ENCODE measurements at places on chromosomes 12 and 14.

GRCh38 chr12:118103201-118103600 lies 610 bp downstream of the VSIG10 start:
- DNase-seq: no peak

GRCh38 chr12:56120158-56120846 lies 2.2 kb downstream of the ZC3H10 start:
- DNase-seq: no peak

- DNase-seq: no peak
Observed at GRCh38 chr12:115618105-115618504, 659.4 kb downstream of the MED13L start.

GRCh38 chr12:20547816-20548575 lies 147.1 kb upstream of the SLCO1C1 start:
- no peak for DNase-seq

- DNase-seq: no peak
Observed at GRCh38 chr14:23569443-23570151, 2.0 kb upstream of the AP1G2 start.

DNA sequence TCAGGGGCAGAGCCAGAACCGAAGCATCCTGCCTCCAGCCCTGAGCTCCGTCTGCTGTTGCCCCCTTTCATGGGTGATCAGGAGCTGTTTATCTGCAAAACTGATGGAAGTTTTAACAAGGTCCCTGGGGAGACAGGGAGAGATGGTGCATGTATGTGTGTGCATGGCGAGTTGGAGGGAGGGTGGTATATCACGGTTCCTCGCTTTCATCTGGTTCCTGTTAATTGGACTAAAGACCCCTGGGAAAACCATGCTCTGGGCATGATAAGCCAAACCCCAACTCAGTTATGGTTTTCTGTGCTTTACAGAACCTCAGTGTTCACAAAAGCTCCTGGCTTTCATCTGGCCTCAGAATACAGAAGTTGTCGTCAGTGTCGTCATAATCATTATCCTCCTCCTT lies 133.6 kb downstream of the KSR2 start:
- DNase-seq: no peak

- DNase-seq: no peak
Observed at GRCh38 chr14:71193663-71194062, 286.4 kb downstream of the PCNX1 start.

DNA sequence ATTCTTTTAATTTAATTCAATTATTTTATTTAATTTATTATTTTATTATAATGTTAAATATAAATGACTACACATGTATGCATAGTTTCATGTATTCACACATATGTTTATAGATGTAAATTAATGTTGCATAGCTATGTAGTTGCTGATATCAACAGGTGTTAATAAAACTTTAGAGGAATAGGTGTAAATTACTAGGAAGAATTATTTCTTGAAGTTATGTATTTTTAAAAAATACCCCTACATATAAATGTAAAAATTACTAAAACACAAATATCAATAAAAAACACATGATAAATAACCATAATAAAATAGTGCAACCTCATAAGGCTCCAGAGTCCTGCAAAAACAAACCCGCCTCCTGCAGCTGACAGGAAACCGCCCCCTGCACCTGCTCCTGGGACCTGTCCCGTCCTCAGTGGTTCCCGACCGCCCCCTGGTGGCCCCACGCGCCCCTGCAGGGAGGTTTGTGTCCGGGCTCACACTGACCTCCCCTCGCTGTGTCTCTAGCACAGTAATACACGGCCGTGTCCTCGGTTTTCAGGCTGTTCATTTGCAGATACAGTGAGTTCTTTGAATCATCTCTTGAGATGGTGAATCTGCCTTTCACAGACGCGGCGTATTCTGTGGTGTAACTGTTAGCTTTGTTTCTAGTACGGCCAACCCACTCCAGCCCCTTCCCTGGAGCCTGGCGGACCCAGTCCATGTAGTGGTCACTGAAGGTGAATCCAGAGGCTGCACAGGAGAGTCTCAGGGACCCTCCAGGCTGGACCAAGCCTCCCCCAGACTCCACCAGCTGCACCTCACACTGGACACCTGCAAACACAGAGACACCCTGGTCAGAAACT lies 1264.0 kb downstream of the TMEM121 start:
- no peak for DNase-seq

DNA sequence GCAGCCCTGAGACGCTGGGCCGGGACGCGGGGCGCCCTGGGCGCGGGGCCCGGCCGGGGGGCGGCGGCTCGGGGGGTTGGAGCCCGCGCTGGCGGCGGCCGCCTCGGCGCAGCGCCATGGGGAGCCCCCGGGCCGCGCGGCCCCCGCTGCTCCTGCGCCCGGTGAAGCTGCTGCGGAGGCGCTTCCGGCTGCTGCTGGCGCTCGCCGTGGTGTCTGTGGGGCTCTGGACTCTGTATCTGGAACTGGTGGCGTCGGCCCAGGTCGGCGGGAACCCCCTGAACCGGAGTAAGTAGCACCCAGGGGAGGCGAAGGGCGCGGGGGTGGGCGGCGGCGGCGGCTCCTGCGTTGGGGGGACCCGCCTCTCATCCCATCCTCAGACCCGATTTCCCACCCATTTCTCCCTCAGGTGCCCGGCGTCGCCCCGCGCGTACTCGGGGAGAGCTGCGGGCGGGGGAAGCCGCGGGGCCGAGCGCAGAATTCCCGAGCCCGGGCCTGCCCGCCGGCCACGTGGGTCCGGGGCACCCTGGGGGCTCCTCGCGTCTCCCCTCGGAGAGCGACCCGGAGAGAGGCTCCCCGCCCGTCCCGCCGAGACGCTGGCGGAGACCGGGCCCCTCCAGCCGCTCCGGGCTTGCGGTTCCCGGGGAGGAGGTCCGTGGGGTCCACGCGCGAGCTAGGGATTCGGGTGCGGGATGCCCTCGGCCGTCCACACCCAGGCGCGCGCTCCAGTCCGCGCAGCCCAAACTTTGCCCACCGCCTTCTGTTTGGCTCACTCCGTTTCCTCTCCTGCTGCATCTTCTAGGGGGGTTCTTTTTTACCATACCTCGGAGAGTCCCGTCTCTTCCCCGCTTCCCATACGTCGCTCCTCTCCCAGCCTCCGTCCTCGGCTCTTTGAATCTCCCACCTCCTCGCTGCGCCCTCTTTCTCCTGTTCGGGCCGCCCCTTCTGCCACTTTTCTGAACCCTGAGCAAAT lies 807 bp downstream of the B4GALNT3 start:
- no peak for DNase-seq

DNA sequence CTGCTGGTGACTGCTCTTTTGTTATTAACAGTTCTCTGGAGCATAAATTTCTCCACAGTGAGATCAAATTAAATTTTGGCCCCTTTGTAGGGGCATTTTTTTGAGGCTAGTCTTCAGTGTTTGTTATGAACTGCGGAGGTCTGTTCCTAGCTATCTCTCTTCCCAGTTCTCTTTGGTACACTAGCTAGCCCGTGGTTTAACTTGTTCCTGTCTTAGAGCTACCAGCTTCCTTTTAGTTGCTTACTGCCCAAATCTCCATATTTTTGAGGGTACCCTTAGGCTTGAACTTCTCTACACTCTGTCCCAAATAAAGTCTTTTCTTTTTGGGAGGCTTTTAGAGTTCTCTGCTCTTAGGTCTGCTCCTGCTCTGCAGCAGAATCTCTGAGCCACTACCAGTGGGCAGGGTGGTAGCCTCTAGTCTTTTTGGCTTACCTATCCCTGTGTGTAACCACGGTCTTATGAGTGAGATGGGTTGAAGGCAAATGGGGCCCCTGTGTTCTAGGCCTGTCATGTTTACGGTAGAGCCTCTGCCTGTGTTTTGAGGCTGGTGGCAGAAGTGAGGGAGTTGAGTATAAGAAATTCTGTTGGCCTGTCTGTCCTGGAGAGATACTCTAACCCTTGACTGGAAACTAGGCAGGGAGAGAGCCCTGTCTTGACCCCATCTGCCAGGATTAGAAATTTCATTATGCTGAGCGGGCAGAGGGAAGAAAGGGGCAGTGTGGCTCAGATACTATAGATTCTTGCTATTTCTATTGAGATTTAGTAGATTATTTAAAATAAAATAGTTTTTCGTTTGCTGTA lies 21.0 kb downstream of the CNOT2 start:
- no peak for DNase-seq

GRCh38 chr12:88393017-88393767 lies 187.1 kb downstream of the KITLG start:
- DNase-seq: no peak

DNA sequence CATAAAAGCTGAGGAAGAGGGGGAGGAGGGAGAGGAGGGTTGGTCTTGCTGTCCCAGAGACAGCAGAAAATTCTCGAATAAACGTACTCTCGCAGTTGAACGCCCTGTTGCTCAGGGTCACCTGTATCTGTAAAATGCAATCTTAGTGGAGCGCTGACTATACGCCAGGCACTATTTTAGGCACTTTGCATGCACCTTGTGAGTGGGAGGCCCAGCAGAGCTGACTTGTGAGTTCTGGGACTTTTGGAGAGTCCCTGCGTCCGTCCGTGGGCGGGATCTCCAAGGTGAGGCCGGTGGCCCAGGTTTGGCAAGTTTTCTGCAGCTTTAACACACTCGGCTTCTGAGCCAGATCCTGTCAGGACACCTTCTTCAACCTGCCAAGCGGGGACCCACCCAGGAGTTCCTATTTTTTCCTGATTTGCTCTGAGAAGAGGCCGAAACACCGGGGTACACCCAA lies 32.5 kb upstream of the PLEKHG6 start:
- DNase-seq: no peak

DNA sequence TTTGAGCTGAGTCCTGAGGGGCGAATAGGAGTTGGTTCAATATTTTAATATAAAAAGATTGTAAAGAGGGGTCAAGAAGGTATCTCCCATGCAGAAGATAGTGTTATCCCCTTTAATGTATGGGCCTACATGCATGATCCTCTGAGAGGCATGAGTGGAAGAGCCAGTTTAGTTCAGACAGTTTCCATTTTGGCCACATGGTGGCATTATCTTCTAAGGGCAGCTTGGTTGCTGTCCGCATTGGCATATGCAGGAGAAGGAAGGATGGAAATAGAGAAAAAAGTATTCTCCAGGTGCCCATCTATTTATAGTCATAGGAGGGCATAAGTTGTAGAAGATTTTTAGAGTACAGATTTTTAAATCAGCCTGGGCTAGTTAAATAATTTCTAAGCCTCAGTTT lies 5.4 kb downstream of the SAMD4A start:
- DNase-seq: no peak

GRCh38 chr12:95784286-95784685 lies 6.3 kb downstream of the NTN4 start:
- no peak for DNase-seq

DNA sequence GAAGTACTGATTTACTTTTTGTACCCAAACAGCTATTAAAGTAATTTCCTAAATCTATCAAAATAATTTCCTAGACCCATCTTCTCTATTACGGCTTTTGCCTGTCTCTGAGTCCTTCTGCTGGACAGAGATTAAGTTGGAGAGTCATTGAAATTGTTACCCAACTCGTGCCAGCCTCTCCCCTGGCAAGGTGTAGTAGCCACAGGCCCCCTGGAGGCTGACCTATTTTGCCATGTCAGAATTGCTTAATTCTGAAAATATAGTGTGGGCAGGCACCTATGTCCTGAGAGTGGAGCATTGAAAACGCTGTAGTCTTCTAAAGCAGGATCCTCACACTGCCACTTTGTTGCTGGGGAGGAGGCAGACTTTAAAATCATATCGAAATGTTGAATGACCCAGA lies 308.2 kb downstream of the GLT1D1 start:
- no peak for DNase-seq

- no peak for DNase-seq
Observed at GRCh38 chr12:108312693-108313189, 26.4 kb downstream of the CMKLR1 start.

DNA sequence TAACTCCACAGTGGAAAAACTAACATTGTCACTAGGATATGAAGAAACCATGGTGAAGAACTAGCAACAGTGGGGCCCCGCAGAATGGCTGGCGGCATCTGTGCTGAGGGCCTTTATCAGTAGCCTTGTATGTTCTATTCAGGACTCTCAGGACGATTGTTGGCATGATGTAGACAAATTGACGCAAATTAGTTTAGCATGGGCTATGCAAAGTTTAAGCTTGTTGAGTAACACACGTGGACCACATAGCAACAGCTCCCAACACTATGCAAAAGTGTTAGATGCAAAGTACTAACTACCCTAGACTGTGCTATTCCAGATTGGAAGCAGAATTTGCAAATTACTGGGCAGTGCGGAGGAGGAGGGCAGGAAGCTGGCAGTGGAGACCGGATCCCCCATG lies 38.2 kb upstream of the TMEM263 start:
- no peak for DNase-seq

DNA sequence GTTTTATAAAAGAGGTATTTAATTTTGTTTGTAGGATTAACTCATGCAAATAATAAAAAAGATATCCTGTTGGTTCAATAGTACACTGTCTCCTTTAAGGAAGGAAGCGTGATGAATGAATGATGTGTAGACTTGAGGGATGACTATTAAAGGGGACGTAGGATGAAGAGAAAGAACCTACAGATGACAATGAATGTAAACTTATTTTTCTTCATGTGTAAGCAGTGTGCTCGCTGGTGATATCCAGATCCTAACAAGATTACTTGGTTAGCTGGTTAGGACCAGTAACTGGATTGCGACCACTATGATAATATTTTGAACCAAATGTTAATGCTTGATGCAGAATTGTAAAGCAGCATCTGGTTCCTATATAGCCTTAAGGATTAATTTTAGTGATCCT lies 2.6 kb downstream of the ARF6 start:
- no peak for DNase-seq

GRCh38 chr12:2120982-2121758 lies 68.4 kb downstream of the CACNA1C start:
- no peak for DNase-seq

- no peak for DNase-seq
Observed at GRCh38 chr12:98863167-98863566, 218.1 kb downstream of the APAF1 start.

- no peak for DNase-seq
Observed at GRCh38 chr12:92049403-92049802, 96.2 kb downstream of the BTG1 start.

DNA sequence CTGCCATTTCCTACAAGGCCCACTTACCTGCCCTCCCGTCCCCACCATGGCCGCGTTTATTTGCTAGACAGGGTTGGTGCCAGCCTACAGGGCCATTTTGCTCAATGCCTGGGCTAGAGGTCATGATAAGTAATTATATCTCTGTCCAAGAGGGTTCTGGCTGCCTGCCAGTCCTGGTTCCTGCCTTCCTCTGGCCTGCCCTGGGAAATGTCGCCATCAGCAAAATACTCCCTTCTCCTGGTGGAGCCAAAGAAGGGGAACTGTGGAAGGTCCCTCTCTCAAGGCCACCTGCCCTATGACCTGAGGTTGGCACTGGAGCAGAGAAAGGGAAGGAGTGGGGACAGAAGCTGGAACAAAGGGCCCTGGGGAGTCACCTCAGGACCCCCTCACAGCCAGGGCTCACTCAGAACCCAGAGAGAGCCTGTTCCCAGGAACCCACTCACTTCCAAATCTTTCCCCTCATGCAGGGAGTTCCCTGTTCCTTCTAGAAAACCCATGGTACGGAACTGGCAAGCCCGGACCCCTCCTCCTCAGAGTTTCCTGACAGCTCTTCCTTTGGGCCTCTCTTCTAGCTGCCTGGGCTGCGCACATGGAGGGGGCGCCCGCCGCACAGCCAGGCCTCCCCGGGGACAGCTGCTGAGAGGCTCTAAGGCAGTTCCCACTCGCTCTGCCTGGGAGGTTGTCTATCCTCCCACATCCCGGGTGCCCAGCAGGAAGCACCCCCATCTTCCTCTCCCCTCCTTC lies 280.5 kb downstream of the DPF3 start:
- DNase-seq: no peak
